ENCODE measurements at places on chromosomes 11 and 22.

DNA sequence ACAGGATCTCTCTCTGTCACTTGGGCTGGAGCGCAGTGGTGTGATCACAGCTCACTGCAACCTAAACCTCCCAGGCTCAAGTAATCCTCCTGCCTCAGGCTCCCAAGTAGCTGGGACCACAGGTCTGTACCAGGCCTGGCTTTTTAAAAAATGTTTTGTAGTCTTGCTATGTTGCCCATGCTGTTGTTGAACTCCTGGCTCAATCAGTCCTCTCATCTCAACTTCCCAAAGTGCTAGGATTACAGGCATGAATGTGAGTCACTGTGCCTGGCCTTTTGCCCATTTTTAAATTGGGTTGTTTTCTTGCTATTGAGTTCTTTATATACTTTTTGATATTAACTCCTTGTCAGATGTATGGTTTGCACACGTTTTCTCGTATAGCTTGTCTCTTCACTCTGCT is 33.0 kb upstream of the PITPNB start:
- no peak for DNase-seq

- DNase-seq: no peak
Measured at GRCh38 chr11:130771708-130772107, 144.6 kb downstream of the SNX19 start.

DNA sequence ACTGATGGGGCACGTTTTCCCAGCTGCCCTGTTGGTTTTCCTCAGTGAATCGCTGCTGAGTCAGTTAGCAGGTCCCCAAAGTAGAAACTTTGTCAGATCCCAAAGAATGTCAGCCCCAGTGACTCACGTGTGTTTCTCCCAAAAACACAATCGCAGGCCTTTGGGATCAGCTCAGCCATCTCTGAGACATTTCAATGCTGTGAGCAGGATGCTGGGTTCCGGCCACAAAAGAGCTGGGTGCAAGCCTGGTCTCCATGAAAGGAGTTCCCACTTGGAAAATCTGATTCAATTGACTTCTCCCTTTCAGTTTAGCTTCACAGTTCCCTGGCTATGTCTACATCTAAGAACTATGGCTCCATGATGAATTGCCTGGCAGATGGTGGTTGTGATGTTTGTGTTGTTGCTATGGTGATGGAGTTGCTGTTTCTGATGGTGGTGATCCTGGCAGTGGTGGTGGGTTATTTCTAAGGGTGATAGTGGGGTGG is 28.0 kb downstream of the MYEOV start:
- no peak for DNase-seq

DNA sequence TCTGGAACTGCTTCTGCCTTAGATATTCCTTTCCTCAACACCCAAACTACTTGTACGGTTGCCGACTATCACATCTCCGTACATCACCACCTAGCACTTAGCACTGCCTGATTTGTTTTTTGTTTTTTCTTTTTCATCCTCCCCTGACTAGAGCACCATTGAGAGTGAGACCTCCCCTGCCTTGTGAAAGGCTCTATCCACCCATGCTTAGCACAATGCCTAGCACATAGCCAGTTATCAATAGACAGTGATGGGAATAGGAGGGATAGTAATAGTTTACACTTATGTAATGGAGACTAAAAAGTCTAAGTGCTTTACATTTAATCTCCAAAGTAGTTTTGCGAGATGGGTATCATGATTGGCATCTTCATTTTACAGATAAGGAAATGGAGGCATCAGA is 115.8 kb downstream of the LDLRAD3 start:
- no peak for DNase-seq

GRCh38 chr11:91173701-91174100 is 950.9 kb upstream of the CHORDC1 start:
- DNase-seq: no peak

DNA sequence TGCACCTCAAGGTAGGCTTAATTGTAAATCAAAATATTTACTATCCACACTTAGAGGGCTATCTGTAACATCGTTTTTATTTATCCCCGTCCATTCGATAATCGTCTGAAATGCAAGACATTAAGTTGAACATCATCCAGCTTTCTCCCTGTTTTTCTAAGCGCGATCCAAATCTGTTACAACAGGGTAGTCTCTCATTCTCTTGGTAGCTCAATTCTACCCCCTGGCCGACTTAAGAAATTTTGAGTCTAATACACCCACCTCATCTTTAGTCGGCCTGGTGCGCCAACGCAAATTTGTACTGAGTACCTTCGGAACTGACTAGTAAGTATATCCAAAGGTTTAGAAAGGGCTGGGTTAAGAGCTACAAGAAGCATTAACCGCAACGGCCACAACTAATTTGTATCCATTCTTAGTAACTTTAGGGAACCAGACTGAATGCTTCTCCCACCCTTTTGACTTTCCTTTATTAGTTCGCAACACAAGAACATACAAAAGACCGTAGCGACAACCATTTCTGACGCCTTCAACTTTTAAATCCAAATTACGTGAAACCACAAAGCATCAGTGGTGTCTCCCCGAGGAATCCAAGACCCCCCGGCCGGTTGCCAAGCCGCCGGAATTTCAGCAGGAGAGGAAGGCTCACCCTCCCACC is 1.0 kb upstream of the ZNF143 start:
- DNase-seq: peak; percentile 43

- DNase-seq: no peak
Measured at GRCh38 chr11:118111019-118111743, 24.4 kb upstream of the SMIM35 start.

- DNase-seq: no peak
Measured at GRCh38 chr11:65539744-65540289, 14.9 kb downstream of the SCYL1 start.

DNA sequence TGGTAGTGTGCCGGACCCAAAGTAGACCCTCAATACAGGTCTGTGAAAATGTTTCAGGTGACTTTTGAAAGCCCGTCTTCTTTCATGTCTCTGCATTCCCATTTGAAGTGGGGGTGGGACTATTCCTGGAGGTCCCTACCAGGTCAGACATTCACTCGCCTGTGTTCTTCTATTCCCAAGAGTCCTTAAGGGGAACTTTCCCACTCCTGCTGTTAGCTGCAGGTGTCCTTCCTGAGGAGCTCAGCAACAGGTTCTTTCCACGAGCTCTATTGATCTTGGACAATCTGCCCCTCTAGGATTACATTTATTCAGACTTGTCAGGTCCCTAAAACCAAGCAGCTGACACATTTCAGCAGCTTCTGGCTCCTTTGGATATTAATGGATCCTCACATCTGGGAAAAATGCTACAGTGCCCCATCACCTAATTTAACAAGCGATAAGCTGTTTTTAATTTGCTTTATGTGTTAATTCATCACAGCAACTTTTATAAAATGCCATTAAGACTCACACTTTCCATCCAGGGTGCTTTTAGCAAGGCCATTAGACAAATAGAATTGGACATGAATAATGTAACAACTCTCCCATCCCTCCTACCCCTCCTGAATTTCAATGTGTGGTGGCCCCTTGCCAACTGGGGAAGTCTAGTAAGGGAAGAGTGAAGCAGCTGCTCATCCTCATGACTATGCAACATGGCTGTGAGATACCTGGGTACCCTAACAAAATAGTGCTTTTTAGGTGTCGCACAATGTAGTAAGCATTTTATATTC is 259.5 kb upstream of the CCDC90B start:
- DNase-seq: no peak

DNA sequence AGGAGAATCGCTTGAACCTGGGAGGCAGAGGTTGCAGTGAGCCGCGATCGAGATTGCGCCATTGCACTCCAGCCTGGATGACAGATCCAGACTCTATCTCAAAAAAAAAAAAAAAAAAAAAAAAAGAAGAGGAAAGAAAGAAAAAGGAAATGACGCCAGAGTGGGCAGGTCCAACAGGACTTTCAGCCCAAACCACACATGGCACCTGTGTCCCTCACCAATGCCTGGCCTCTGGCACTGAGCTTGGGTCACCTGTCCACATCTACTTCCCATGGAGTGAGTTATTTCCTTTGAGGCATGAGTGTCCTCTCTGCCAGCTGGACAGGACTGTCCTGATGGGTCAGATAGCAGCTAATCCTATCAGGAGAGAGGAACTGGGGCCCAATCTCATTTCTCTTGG is 15.2 kb upstream of the GCAT start:
- no peak for DNase-seq

DNA sequence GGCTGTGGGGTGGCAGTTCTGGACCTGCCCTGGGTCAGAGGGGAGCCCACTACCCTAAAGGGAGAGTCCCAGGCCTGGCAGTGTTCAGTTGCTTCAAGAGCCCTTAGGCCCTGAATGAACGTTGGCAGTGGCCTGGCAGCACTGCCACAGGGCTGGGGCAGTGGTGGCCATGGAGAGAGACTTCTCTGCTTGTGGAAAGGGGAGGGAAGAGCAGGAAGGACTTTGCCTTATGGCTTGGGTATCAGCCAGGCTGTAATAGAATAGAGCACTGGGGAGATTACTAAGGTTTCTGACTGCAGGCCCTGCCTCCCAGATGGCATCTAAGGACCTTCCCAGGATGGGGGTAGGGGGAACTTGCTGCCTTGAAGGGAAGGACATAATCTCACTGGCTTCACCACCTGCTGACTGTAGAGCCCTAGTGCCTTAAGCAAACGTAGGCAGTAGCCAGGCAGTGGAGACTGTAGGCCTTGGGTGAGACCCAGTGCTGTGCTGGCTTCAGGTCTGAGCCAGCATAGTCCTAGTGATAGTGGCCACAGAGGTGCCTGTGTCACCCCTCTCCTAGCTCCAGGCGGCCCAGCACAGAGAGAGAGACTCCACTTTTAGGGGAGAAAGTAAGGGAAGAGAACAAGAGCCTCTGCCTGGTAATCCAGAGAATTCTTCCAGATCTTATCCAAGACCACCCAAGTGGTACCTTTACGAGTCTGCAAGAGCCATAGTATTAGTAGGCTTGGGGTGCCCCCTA is 27.6 kb downstream of the PLA2G6 start:
- DNase-seq: no peak

GRCh38 chr22:29834046-29834445 is 4.0 kb downstream of the ASCC2 start:
- DNase-seq: no peak

DNA sequence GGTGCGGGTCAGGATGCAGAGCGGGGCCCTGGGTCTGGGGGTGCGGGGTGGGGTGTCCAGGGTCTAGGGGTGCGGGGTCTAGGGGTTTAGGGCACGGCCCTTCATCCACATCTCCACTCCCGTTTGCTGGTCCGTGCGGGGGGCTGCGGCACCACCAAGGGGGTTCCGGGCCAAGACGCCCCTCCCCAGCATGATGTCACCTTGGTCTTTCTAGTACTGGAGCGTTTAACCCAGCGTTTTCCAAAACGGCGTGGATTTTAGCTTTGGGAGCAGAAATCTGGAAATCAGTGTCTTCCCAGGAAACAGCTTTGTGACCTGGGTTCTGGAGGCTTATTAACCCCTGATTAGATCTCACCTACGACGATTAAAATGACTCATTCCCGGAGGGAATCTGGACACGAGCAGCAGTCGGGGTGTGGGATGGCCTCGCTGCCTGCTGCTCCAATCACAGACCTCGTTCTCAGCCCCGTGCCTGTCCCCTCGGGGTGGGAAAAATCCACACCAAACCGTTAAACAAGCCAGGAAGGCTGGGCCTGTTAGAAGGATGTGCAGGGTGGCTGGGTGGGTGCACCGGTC is 759 bp downstream of the AP2A2 start:
- DNase-seq: no peak

GRCh38 chr11:11391796-11392463 is 38.9 kb upstream of the CSNK2A3 start:
- no peak for DNase-seq

DNA sequence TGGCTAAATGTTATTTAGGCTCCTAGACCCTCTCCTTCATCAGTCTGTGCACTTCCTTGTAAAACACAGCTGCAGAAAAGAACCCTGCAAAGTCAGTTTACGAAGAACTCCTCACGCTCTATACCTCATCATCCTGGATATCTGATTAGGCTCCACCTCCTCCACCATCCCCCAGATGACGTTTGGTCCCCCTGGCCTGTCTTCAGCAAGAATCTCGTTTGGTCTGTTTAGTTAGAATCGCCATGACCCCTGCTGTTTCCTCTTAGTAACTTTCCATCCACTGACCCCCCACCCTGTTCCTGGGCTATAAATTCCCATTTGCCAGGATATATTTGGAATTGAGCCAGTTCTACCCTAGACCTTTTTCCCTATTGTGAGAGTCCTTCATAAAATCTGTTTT is 214.1 kb downstream of the OPCML start:
- DNase-seq: no peak

DNA sequence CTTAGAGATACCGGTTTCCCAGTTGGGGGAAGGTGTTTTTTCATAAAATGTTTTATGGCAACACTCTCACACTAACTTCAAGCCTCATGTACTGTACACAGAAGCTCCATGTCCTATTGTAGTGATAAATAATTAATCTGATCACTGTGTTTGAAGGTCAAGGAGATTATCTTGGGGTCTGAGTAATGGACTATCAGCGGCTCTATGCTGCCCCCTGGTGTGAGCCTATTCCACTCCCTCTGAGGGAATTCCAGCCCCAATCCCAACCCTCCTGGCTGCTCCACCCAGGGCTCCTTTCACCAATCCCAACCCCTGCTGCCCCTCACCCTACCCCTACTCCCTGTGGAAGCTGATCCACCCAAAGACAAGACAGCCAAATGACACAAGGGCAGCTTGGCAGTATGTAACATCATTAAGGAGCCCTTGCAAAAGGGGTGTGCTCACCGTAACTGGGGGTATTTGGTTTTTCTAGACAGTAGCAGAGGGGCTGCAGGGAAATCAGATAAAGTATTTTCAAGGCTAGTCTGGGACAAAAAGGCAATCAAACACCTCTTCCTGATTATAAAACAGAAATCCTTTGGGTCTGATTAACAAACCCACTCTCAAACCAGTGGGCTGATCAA is 22.3 kb downstream of the HPS4 start:
- DNase-seq: peak; percentile 34

DNA sequence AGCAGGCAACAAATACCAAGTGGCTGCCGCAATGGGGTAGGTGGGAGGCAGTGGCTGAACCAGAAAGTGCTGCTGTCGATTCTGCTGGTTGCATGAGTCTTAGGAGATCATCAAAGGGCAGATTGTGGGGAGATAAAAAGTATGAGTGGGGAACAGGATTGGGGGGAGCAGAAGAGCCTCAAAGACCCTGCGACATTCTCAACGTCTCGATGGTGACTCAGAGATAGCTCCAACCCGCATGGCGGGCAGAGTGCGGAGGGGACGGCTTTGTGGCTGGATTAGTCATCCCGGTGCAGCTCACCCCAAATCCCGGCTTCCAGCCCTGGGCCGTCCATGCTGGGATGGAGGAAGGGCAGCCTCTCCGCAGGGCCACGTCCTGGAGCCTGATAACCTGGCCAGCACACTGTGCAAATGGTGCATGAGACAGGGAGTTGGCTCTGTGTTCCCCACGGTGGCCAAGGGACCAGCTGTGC is 11.6 kb upstream of the RTN4R start:
- no peak for DNase-seq

GRCh38 chr11:36724742-36725385 is 126.8 kb upstream of the RAG2 start:
- no peak for DNase-seq

- no peak for DNase-seq
Measured at GRCh38 chr11:106238704-106239360, 161.4 kb downstream of the AASDHPPT start.

DNA sequence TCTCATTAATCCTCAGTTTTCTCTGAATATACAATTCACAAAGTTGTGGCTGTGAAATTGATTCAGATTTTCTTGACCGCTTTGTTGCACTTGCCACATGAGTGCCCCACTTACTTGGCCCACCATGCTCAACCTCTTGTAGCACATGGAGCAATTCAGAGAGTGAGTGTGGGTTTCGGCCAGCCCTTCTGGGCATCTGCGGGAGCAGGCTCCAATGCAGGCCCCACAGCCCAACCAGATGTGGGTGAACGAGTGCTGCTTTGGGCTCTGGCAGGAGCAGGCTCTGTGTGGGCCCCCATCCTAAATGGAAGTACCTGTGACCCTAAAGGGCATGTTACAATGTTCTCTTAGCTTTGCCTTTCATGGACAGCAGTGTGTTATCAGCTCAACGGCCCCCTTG is 2338.6 kb downstream of the LRRC4C start:
- DNase-seq: no peak

All from CD4-positive, alpha-beta T cell treated with Interleukin-12 subunit alpha and Interleukin-12 subunit beta, for 1 hour (primary cell).